ENCODE measurements at places on chromosomes 12 and 14.
A peak's percentile ranks its signal among the peaks of the same experiment; 100 is the strongest.

- no peak for DNase-seq
- no peak overlapping the region for H3K27ac ChIP-seq
- no peaks in the 10 kb centered on the region for H3K4me1 ChIP-seq
- H3K27me3 ChIP-seq: no peaks in the 10 kb centered on the region
- H3K4me3 ChIP-seq: no peak overlapping the region
- no peaks in the 10 kb centered on the region for H3K36me3 ChIP-seq
Observed at GRCh38 chr12:32501835-32502333, 102.5 kb downstream of the FGD4 start.

DNA sequence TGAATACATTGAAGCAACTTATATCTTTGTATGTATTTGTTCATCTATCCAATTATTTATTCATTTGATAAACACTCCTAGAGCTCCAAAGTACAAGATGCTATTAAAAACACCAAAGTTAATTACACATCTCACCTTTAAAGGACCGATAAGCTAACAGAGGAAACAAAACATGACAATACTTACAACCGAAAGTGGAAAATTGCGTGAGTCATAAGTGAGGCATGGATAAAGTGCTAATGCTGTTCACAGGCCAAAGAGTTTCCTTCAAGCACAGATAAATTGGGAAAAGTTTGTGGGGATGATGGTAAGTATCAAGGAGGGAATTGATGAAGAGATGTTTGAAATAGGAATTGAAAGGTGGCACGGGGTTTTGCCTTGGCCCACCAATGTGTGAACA, 172.8 kb upstream of the KITLG start:
- no peaks in the 10 kb centered on the region for H3K36me3 ChIP-seq
- no peak overlapping the region for H3K4me3 ChIP-seq
- H3K27me3 ChIP-seq: no peaks in the 10 kb centered on the region
- no peak for DNase-seq

GRCh38 chr14:99831903-99832685, 38.9 kb downstream of the EML1 start:
- DNase-seq: no peak
- H3K4me1 ChIP-seq: no peaks in the 10 kb centered on the region
- no peak overlapping the region for H3K4me3 ChIP-seq
- no peak overlapping the region for H3K27ac ChIP-seq

DNA sequence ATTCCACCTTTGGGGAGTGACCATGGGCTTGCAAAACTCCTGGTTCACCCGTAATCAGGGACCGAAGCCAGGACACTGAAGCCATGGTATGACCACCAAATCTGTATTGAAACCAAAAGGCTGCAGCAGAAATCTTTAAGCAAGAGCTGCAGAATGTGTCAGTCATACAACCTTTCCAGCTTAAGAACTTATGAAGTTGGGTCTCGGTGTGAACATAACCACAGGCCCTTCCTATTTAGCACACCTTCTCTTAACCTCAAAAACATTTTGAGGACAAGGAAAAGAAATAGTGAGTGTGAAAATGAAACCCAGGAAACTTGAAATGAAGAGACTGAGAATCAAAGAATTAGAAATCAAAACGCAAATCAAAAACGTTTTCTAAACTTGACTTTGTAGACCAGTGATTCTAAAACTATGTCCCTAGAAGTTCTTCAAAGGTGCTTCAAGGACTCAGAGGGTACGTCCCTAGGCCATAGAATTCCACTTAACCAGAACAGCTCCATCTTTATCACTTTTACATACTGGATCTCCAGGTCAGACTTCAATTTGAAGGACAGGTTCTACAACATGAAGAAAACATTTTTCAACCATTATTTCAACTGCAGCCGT, 231.6 kb upstream of the GRIP1 start:
- no peaks in the 10 kb centered on the region for H3K4me1 ChIP-seq
- no peaks in the 10 kb centered on the region for H3K27me3 ChIP-seq
- H3K4me3 ChIP-seq: no peak overlapping the region
- H3K27ac ChIP-seq: no peak overlapping the region

GRCh38 chr12:5200278-5201087, 156.8 kb downstream of the KCNA5 start:
- H3K36me3 ChIP-seq: no peaks in the 10 kb centered on the region
- H3K27ac ChIP-seq: no peak overlapping the region
- no peak for DNase-seq
- peaks cover 4% of the 10 kb centered on the region for H3K27me3 ChIP-seq
- no peak overlapping the region for H3K4me3 ChIP-seq
- no peaks in the 10 kb centered on the region for H3K4me1 ChIP-seq

- H3K4me3 ChIP-seq: no peak overlapping the region
- no peaks in the 10 kb centered on the region for H3K36me3 ChIP-seq
- H3K27ac ChIP-seq: no peak overlapping the region
- H3K27me3 ChIP-seq: no peaks in the 10 kb centered on the region
Observed at GRCh38 chr14:64220056-64220455, 74.1 kb downstream of the ESR2 start.

- no peak overlapping the region for H3K27ac ChIP-seq
- H3K4me3 ChIP-seq: no peak overlapping the region
- no peak for DNase-seq
- no peaks in the 10 kb centered on the region for H3K27me3 ChIP-seq
- no peaks in the 10 kb centered on the region for H3K36me3 ChIP-seq
Observed at GRCh38 chr12:88575361-88575970, 4.8 kb downstream of the KITLG start.

DNA sequence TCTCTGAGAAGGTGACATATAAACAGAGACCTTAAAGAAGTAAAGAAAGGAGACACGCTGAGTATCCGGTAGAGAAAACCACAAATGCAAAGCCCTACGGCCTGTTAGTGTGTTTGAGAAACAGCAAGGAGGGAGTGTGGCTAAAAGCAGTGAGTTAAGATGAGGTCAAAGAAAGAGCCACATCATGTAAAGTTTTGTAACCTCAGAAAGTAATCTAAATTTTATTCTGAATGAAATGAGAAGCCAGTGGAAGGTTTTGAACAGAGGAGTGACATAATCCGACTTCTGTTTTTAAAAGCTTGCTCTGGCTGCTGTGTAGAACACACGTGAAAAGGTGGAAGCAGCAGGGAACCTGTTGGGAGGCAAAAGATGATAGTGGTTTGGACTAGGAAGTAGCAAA, 32.6 kb downstream of the PPP2R5E start:
- no peak for DNase-seq
- H3K27me3 ChIP-seq: no peaks in the 10 kb centered on the region
- H3K36me3 ChIP-seq: no peaks in the 10 kb centered on the region
- no peak overlapping the region for H3K27ac ChIP-seq

GRCh38 chr12:94678379-94678778, 28.0 kb upstream of the TMCC3 start:
- no peaks in the 10 kb centered on the region for H3K27me3 ChIP-seq
- peak overlapping the region; percentile 45 for H3K27ac ChIP-seq
- H3K4me3 ChIP-seq: no peak overlapping the region
- DNase-seq: no peak
- peaks cover 20% of the 10 kb centered on the region for H3K4me1 ChIP-seq

DNA sequence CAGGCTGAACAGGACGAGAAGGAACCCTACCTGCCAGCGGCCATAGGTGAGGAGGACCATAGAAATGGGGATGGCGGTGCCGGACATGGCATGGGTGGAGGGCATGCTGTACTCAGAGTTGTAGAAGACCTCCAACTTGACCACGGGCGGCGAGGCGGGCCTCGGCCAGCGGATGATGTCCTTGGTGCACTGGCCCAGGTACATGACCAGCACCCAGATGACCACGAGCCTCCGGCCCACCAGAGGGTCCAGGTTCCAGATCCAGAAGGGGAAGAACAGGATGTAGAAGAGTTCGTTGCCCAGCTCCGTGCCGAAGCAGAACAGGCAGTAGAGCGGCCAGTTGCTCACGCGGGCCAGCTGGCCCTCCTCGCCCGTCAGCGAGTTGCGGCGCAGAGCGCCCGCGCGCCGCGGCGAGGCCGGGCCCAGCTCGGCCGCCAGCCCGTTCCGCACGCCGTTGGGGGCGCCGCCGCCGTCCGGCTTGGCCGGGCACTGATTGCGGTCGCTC, 582 bp downstream of the SGPP1 start:
- H3K27ac ChIP-seq: peak overlapping the region; percentile 25
- H3K36me3 ChIP-seq: no peaks in the 10 kb centered on the region
- H3K4me3 ChIP-seq: peak overlapping the region; percentile 83
- H3K4me1 ChIP-seq: peaks cover 28% of the 10 kb centered on the region
- no peaks in the 10 kb centered on the region for H3K27me3 ChIP-seq

GRCh38 chr12:40775661-40776060, 83.4 kb downstream of the CNTN1 start:
- no peaks in the 10 kb centered on the region for H3K27me3 ChIP-seq
- DNase-seq: no peak
- no peak overlapping the region for H3K27ac ChIP-seq

DNA sequence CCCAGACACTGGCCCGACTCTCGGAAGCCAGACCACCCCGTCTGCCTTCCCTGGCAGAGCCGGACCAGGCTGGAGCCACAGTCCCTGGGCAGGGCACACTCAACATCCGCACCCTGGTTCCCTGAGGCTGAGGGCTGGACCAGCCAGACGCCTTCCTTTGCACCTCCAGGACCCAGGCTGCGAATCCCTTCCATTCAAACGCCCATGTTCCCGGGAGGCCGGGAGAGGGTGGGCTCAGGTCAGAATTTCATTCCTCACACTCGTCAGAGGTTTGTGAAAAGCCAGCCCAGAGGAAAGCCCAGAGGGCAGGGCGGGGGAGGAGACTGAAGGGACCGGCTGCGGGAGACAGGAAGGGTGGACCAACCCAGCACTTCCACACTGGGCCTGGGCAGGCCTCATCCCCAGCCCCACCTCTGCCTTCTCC, 58.7 kb downstream of the LRRC74A start:
- no peak overlapping the region for H3K4me3 ChIP-seq
- no peak for DNase-seq
- no peak overlapping the region for H3K27ac ChIP-seq
- H3K4me1 ChIP-seq: no peaks in the 10 kb centered on the region
- H3K27me3 ChIP-seq: no peaks in the 10 kb centered on the region

DNA sequence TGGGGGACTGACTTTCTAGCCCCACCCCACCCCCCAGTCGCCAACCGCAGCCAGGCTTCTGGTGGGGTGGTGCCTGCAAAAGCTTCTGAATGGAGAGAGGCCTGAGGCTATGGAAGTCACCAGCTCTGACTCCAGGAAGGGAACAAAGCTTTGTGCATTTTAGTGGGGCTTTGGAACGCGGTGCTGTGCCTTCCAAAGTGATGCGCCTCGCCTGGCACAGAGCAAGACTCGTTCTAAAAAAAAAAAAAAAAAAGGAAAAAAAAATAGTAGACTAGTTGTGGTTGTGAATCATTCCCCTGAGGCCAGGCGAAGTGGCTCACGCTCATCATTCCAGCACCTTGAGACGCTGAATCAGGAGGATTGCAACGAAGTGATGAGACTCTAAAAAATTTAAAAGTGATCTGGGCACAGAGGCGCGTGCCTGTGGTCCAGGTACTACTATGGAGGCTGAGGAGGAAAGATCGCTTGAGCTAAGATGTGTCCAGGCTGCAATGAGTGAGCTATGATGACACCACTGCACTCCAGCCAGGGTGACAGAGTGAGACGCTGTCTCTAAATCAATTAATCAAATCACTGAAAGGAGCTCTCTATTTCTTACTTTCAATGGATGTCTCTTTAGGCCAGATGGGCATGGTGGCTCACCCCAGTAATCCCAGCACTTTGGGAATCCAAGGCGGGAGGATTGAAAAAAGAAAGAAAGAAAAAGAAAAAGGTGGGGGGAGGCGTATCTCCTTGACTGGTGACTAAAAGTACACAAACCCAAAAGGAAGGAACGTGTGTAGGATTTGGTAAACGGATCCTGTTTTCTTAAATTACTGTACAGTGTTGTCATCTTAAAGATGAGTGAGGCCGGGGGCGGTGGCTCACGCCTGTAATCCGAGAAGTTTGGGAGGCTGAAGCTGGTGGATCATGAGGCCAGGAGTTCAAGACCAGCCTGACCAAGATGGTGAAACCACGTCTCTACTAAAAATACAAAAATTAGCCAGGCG, 259.6 kb upstream of the ALG10B start:
- H3K27ac ChIP-seq: peak overlapping the region; percentile 92
- H3K27me3 ChIP-seq: no peaks in the 10 kb centered on the region
- peak; percentile 97 for DNase-seq
- H3K4me3 ChIP-seq: peak overlapping the region; percentile 49
- H3K4me1 ChIP-seq: peaks cover 17% of the 10 kb centered on the region

GRCh38 chr12:90355711-90356355, 599.1 kb downstream of the CCER1 start:
- H3K27ac ChIP-seq: no peak overlapping the region
- DNase-seq: no peak
- H3K27me3 ChIP-seq: no peaks in the 10 kb centered on the region

DNA sequence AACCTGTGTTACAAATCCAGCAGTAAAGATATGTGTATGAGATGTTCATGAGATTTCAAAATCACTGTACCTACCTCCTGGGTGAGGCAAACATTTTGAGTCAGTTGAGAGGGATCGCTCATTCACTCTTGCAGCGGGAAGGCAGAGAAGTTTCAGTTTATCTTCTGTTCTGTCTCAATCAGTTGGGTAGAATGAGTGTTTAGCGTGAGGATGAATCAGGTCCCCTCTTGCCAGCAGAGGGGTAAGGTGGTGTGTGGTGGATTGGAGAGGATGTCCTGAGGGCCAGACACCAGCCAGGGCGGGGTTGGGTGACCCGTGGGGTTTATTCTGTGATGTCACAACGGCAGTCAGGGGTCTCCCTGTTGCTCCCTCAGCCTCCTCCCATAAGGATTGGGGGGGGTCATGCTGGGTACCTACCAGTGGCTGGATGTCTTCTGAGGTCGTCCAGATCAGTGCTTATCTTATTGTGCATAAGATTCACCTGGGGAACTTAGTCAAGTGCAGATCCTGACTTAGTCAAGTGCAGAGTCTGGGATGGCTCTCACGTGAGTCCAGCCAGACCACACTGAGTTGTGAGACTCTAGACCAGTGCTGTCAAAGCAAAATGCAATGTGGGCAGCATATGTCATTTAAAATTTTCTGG, at the start of gene GSG1:
TSS of gene GSG1 (minus strand) at position 277 of the 643 bp plus-strand sequence. CDS start at position 122, 155 bp downstream.
- H3K27ac ChIP-seq: peak within 1 kb of the TSS; percentile 97
- peak within 1 kb of the TSS; percentile 70 for H3K4me3 ChIP-seq
- H3K27me3 ChIP-seq: no peaks in the 10 kb centered on the region
- H3K36me3 ChIP-seq: no peaks in the 10 kb centered on the region
- peaks cover 60% of the 10 kb centered on the region for H3K4me1 ChIP-seq
- no peak for DNase-seq

All from PC-9 (cell line).